ENCODE measurements at places on chromosomes 4 and X.

- DNase-seq, result no peak
These were observed 143.4 kb upstream of the MED14 start for GRCh38 chrX:40878766-40879165.

DNA sequence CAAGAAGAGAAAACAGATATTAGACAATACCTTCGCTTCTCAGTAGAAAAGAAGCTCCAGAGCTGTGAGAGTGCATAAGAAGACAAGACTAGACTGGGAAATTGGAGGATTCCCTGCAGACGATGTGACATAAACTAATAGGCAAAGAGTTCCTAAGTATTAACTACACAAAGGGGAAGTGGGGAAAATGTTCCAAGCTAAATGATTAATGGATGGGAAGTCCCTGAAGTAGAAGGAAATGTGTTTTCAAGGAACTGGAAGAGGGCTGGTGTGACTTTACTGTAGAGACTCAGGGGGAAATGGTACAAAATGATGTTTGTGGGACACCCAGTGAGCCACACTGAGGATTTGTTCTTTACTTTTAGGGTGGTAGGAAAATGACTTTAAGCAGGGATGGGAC is 69.7 kb upstream of the DCLK2 start:
- no peak for DNase-seq

GRCh38 chrX:55640854-55641253 is 17.7 kb downstream of the FOXR2 start:
- no peak for DNase-seq

GRCh38 chrX:74525116-74525515 is 89.3 kb downstream of the RLIM start:
- DNase-seq, result no peak

DNA sequence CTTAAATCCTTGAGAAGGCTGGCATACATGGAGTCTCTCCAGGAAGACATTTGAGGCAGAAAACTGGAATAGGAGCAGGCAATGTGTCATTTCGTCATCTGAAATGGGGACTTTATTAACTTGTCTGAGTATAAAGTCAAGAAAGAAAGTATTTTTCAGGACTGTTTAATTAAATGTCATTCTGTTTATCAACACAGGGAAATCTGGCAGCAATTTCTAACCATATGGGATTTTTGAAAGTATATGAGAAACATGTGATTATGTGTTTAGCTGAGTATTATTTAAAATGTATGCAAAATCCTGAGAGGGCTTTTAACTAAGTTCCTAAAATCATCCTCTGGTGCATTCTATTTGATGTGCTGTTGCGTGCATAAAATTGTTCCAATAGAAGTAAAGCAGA is 3.9 kb upstream of the FAM9A start:
- no peak for DNase-seq

All from psoas muscle (tissue), 8 donors.